ENCODE measurements at places on chromosomes 4 and X.

- no peak for DNase-seq
Observed at GRCh38 chrX:153455571-153455970, 9.7 kb upstream of the TREX2 start.

DNA sequence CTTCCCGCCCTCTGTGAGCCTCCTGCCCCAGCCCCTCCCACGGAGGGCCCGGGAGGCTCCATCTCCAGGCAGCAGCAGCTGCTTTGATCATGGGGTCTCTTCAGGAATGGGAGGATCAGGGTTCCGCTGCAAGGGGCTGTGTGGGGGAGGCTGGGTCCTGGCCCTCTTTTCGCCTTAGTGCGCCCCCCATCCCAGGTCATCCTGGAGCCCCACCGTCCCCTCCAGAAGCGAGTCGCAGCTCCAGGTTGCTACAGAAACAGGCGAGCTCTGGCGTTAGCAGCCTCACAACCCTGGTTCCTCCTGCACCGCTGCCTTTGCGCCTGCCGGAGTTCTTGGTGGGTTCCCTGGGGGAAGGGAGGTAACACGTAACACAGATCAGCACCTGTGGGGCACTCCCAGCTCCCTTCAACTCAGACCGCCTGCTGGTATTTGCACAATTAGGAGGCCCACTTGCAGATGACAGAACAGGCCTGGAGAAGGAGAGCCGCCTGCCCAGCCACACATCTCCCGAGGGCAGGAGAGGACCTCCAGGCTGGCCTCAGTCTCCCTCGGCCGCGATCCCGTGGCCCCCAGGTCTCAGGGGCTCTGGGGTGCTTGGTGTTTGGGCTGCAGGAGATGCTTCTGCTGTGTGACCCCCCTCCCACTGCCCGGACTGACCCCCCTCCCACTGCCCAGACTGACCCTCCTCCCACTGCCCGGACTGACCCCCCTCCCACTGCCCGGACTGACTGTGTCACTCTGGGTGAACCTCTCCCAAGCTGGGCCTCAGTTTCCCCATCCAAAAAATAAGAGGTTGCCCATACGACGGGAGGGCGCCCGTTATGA lies 64.2 kb upstream of the ADRA2C start:
- DNase-seq: no peak

DNA sequence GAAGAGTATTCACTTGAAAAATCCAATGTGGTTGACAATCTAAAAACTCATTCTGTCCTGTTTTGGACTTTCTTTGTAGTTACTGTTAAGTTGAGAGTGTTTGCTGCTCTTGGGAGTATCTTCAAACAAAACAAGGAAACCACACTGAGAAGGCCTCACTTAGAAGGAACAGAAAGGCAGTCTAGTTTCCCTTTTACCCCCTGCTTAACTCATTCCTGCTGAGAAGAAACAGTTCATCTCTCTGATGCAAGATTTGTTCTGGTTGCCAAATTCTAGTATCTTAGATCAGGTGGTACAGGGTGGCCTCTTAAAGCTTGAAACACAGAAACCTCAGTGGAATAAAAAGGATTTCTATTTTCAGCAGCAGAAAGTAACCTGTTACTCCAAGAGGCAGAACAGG lies 41.4 kb downstream of the GUCY2F start:
- no peak for DNase-seq

GRCh38 chr4:41874398-41874797 lies 60.8 kb upstream of the TMEM33 start:
- DNase-seq: no peak

GRCh38 chr4:17494258-17495190 lies 17.4 kb downstream of the QDPR start:
- no peak for DNase-seq

GRCh38 chrX:72572248-72573157 lies at the start of gene HDAC8:
TSS of gene HDAC8 (minus strand) at chrX:72572843. CDS start at chrX:72572761, 82 bp downstream.
- DNase-seq: peak; percentile 70

- DNase-seq: peak; percentile 18
Observed at GRCh38 chr4:94590493-94590892, 138.8 kb downstream of the PDLIM5 start.

DNA sequence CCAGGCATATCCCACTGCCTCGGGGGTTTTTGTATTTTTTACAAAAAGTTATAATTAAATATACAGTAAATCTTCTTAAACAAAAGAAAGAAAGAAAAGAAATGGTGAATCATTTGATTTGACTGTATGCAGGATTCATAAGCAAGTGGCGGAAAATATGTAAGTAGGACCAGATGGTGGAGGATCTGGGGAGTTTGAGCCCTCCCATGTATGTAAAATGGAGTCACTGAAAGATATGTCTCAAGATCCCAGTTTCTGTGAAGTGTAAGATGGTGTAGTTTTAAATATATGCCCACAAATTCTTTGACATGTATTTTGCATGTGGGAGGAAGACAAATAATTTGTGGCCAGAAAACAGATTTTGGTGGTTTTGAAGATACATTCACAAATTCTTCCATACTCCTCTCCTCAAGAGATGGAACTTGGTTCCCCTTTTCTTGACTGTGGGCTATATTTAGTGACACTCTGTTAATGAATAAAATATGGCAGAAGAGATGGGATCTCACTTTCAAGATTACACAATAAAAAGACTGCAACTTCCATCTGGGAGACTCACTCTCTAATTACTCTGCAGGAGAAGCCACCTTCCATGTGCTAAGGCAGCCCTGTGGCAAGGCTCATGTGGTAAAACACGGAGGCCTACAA lies 133.6 kb upstream of the S100G start:
- no peak for DNase-seq

- DNase-seq: peak; percentile 53
Observed at GRCh38 chrX:119981286-119982070, 37.9 kb upstream of the NKAP start.

DNA sequence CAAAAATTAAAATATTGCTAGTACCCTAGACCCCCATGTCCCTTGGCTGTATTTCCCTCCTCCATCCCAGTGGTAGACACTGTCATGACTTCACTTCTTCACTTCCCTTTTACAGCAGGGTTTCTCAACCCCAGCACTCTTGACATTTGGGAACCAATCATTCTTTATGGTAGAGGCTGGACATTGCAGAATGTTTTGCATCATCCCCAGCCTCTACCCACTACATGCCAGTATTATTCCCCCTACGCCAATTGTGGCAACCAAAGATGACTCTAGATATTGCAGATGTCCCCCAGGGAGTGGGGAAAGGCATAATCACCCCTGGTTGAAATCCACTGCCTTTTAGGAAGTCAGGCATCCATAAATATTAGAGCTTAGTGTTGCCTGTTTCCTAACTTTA lies 138.6 kb downstream of the AMELX start:
- DNase-seq: no peak

DNA sequence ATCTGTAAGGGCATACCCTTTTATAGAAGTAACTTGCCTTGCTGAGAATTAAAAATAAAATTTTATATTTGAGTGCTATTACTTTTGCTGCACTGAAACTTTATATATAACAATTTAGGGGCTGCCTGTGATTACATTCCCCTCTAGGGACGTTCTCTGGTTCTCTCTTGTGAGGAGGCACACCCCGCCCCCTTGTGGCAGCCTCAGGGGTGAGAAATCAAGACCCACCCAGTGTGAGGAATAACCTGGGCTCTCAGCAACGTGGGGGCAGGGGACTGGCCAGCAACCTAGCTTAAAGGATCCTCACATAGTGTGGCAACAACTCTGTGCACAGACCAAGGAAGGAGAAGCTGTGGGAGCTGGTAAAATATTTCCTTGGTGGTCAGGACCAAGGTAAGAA lies 43.7 kb downstream of the MAGEA9 start:
- peak; percentile 55 for DNase-seq

DNA sequence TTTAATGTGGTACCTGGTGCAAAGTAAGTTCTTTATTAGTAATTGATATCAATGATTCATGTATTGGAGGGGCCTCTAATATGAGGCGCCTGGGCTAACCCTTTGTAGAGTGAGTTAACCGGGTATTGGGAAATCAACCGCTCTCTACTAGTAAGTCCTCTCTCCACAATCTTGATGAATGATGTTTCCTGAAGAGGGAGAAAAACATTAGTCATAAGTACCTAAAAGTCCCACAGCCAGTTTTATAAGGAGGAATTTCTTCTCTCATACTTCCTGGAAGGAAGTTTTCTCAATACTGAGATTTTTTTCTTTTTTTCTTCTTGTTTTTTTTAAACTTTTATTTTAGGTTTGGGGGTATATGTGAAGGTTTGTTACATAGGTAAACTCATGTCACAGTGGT lies 62.3 kb downstream of the AGTR2 start:
- DNase-seq: no peak

GRCh38 chrX:97527725-97528124 lies 644.0 kb downstream of the RPA4 start:
- no peak for DNase-seq

DNA sequence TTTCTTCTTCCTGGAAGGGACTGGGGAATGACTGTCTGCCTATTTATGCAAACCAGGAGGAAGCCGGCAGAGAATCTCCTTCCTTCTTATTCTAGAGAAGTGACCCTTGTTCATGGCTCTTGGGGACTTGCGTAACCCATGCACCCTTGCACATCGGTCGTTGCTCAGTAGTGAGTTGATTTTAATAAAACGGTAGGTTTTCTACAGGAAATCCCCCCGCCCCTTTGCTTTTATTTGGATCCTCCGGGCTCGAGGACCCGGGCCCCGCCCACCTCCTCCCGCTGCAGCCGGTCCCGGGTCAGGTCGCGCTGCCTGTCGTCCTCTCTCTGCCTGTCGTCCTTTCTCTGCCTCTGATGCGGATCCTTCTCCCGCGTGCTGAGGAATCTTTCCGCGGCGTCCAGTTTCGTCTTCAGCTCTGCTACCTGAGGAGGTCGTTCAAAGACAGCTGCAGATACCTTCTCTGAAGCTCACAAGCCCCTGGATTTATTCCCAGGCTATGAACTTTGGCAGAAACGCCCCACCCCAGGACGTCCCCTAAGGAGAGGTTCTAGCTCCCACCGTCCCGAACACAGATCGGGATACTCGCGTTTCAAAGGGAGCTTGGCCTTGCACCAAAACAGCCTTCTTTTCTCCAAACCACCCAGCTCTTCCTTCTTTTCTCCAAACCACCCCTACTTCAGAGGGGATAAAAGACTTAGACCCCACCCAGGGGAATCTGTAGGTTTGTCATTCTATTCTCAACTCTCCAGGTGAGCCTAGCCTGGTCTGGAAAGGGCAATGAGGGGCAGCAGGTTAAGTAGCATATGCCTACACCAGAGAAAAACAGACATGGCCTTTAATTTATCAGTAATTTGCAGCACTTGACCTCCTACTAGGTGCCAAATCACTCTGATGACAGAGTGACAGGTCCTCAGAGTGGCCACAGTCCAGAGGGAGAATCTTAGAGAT lies 7.0 kb downstream of the TNIP3 start:
- peak; percentile 16 for DNase-seq

DNA sequence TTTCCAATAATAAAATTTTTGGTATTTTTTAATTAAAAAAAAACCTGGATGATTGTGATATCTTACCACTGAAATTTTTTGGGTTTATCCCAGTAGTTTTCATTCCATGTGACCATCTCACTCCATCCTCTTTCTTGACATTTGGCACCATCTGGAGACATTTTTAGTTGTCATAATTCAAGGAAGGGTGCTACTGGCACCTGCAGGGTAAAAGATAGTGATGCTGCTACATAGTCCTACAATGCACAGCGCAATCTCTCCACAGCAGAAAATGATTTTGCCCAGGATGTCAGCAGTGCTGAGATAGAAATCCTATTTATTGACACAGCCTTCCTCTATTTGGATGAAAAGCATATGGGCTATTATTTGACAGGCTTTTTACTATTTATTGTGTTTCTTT lies 79.3 kb downstream of the RBPJ start:
- no peak for DNase-seq

DNA sequence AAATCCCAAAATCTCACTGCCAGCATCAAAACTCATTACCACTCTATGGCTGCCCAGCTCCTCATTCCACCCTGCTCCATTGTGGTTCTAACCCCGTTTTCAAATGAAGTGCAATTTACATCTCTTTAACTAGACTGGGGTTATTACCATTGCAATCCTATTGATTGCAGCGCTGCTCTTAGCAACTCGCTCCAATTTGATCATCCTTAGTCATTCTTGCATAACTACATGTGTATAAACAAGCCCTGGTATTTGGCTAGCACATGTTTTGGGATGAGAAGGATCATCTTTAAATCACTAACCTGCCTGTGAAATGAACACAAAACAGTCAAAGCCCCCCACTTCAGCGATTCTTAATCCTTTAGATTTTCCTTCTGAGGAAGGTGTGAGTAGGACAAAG lies 340.1 kb upstream of the PPARGC1A start:
- no peak for DNase-seq

DNA sequence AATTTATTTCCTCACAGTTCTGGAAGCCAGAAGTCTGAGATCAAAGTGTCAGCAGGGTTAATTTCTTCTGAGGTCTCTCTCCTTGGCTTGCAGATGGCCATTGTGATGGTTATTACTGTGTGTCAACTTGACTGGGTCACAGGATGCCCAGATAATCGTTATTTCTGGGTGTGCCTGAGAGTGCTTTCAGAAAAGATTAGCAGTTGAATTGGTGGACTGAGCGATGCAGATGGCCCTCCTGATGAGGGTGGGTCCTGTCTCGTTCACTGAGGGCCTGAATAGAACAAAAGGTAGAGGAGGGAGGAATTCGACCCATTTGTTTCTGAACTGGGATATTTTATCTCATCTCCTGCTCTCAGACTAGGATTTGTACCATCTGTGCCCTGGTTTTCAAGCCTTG lies 15.7 kb downstream of the SMIM43 start:
- DNase-seq: no peak

GRCh38 chrX:74292808-74293123 lies 11.2 kb upstream of the ZCCHC13 start:
- peak; percentile 15 for DNase-seq

GRCh38 chr4:91681544-91681943 lies 622.2 kb upstream of the GRID2 start:
- DNase-seq: no peak

DNA sequence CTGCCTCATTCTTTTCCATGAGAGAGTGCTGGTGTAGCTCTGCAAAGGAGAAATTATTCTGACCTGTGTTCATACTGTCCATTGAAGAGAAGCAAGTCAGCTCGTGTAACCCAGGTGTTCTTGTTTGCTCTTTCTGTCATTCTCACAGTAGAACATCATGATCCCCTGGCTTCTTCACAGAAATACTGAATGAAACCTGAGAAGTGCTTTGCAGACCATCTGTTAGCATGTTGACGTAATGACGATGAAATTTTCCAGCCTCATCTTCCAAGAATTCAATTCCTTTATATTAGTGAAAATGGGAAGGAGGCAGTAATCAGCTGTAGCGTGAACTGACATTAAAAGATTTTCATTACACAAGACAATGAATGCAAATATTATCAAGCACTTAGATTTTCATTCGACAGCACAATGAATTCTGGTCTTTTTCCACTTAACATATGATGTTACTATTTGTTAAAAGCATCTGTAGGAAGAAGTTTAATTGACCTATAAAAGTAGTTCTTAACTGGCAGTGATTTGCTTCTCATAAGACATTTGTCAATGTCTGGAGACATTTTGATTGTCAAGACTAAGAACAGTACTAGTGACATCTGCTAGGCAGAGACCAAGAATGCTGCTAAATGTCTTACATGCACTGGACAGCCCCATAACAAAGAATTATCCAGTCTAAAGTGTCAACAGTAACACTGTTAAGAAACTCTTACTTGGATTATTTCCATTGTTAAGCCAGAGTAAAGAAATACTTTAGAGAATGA lies 246.3 kb downstream of the BANK1 start:
- no peak for DNase-seq
